Esophagus muscularis mucosa (tissue), 4 donors: ENCODE measurements at places on chromosomes 4 and X. TPM values are rescaled to one million over a fixed set of nuclear protein-coding genes. Genes with fewer than 3 reads are reported as not detected.

The PDLIM3 gene
- 1,923 TPM for total RNA-seq

The SYN1 gene
- total RNA-seq, result 0.45 TPM

The NPFFR2 gene
- not detected for total RNA-seq

The PGAM4 gene
- total RNA-seq, result not detected

The PPP1R2C gene
- total RNA-seq, result not detected

The MAGEC1 gene
- total RNA-seq, result not detected

The BMP3 gene
- total RNA-seq, result 19.9 TPM

The TACR3 gene
- total RNA-seq, result not detected

The ARR3 gene
- total RNA-seq, result not detected

The AKAP4 gene
- total RNA-seq, result not detected

The BEX2 gene
- total RNA-seq, result 7.6 TPM
